Activated CD4-positive, CD25-positive, alpha-beta regulatory T cell (primary cell): ENCODE measurements at places on chromosomes 7 and 10.

DNA sequence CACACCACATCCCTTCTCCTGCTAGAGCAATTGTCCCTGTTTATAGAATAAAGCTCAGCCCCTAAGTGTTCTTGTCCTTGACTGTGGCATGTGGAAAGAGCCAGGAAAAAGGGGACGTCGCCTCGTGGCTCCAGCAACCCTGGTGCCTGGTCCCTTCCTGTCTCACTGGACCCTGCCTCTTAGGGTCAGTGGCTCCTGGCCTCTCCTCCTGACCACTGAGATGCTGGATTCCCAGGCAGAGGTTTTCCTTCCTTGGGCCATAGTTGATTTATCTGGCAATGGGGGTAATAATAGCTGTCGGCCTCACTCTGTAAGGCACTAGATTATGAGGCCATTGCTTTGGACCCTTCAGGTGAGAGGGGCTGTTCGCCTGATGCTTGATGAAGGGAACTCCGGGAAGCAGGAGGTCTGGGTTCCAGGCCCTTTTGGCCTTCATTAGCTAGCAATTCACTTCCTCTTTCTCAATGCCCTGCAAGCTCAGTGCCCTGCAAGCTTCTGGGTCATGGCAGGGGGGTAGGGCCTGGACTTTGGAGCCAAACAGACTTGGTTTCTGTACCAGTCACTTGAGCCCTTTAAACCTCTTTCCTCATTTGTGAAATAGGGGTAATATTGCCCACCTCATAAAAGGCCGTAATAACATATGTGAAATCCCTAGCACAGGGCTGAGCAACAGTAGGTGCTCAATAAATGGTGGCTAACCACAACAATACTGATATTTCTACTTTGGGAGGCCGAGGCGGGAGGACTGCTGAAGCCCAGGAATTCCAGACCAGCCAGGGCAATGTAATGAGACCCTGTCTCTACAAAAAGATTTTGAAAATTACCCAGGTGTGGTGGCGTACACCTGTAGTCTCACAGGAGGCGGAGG, 1.1 kb downstream of the ASL start:
- DNase-seq, result no peak

DNA sequence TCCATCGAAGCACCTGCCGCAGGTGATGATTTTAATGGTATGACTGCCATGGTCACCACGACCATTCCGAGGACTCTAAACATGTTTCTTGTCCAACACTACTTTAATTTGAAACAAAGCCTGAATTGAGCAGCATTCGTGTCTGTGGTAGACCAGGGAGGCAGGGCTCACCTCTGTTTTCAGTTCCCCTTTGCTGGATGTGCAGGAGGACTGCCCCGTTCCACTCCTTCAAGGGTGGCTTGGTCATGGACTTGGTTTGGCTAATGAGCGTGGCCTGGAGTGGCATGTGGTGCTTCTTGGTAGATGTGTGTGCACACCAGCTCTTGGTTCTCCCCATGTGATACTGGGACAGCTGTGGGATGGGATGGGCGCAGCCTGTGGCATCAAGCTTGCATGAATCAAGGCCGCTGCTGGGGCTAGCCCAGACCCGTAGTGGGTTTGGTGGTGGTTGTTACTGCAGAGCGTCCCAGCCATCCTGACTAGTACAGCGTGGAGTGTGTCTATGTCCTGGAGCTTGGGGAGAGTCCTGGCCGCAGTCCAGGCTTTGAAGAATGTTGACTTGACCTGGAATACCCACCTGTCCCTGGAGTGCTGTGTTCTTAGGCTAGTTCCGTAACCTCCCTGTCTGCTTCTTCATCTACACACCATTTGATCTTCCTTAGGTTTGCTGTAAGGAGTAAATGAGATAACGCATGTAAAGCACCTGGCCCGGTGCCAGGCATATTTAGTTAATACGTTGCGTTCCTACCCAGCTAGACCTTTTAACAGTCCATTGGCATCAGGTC, 34.8 kb downstream of the MGMT start:
- DNase-seq, result no peak

- no peak for DNase-seq
Measured at GRCh38 chr10:109846832-109847231, 76.5 kb downstream of the XPNPEP1 start.

- DNase-seq, result no peak
Measured at GRCh38 chr7:42065942-42066341, 171.1 kb downstream of the GLI3 start.

DNA sequence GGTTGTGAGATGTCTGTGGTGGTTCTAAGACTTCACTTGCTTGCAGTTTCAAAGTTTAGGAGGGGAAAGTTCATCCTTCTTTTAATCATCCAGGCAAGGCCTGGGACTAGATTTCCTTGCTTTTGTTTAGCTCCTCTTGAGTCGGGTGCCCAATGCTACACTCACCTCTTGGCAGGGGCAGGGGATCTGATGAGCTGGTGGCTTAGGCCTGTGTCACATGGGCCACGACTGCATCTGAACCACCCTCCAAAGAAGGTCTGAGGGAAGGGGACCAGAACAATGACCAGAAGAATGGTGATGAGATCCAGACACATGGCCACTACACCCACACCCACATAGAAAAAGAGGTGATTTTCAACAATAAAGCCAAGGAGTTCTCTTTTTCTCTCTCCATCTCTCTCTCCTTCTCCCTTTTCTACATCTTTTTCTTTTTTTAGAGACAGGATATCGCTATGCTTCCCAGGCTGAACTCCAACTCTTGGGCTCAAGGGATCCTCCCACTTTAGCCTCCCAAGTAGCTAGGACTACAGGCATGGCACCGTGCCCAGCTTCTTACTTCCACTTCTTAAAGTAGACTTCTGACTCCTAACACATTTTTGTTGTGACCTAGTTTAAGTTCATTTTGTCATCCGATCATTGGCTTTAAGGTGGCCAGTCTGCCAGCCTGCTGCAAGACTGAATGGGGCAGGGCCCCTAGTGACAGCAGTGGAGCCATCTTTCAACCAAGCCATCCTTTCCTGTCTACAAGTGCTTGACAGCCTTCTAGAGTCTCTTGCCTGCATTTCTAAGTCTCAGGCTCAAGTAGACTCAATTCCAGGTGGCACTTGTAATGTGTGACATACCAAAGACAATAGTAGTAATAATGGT, 350.9 kb downstream of the RNLS start:
- no peak for DNase-seq

- DNase-seq, result no peak
Measured at GRCh38 chr10:75703191-75703854, 271.9 kb downstream of the LRMDA start.

GRCh38 chr10:110546077-110546476, 21.4 kb upstream of the SMC3 start:
- DNase-seq, result no peak

DNA sequence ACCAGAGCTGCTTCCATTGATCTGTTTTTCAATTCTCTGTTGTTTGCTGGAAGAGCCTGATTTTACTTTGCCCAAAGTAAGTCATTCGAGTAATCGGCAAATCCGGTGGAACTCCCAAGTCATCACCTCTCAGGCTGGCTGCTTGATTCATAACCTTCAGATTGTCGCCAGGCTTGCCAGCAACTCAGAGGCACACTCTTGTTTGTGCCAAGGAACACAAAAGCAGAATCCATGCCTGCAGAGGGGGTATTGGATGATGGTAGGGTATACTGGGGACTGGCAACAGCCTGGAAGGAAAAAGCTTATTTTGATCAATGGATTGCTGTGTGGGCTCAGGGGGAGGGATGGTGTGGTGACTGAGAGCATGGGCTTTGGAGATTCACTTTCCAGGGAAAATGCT, 542.4 kb downstream of the SORCS3 start:
- no peak for DNase-seq

DNA sequence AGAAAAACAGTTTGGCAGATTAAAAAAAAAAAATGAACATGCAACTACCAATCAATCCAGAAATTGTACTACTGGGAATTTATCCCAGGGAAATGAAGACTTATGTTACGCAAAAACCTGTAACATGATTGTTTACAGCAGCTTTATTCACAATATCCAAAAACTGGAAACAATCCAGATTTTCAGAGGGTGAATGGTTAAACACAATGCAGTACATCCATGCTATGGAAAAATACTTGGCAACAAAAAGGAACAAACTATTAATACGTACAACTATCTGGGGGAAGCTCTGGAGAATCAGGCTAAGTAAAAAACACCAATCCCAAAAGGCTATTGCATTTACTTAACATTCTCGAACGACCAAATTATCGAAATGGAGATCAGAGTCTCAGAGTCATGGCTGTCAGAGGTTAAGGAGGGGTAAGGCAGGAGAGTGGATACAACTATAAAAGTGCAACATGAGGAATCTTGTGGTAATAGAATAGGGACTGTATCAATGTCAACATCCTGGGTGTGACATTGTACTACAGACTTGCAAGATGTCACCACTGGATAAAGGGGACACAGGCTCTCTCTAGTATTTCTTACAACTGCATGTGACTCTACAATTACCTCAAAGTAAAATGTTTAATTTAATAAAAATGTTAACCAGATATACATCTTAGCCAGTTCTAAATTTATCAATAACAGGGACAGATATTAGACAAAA, 21.5 kb upstream of the RUFY2 start:
- no peak for DNase-seq

DNA sequence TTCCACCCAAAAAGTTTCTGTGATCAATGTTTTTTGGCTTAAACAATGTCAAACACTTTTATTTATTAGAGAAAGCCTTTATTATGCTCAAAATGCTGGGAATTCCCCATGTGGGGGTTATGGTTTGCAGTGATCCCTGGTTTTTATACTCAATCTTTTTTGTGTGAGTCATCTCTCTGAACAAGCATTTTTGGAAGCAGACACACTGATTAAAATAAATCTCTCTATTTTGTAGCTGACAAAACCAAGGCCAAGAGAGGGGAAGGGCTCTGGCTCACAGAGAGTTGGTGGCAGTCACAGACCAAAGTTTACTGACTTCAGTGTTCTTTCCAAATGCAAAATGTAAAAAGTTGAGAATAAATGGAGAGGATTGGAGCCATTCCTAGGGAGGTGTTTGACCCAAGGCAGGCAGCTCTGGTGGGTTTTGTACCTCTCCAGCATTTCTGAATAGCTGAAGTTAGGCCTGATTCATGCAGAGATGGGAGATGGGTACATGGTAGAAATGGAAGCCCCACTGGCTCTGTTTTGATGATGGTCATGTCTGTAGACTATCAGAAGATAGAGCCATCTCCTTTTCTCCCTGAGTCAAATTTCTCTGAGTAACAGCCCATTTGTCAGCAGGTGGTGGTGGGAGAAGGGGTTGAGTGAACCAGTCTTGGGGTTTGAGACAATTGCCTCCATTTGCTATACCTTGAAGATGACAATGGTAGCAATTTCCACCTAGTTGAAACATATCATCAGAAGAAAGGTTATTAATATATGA, 45.4 kb upstream of the NAMPT start:
- no peak for DNase-seq

DNA sequence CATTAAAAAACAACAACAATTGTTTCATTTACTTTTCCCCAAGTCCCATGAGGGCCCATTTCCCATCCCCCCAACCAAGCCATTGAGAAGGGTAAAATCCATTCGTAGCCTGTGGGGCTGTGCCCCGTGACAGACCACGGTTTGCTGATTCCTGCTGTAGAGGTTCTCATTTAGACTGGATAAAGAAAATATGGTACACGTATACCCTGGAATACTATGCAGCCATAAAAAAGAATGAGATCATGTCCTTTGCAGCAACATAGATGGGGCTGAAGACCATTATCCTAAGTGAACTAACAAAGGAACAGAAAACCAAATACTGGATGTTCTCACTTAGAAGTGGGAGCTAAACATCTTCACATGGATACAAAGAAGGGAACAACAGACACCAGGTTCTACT, 44.9 kb downstream of the ZNF783 start:
- no peak for DNase-seq

GRCh38 chr10:43322331-43322730, 49.1 kb upstream of the FXYD4 start:
- no peak for DNase-seq

GRCh38 chr7:145169908-145170307, 334.1 kb upstream of the TPK1 start:
- DNase-seq, result no peak

- no peak for DNase-seq
Measured at GRCh38 chr7:99326408-99326782, 697 bp downstream of the ARPC1A start.

DNA sequence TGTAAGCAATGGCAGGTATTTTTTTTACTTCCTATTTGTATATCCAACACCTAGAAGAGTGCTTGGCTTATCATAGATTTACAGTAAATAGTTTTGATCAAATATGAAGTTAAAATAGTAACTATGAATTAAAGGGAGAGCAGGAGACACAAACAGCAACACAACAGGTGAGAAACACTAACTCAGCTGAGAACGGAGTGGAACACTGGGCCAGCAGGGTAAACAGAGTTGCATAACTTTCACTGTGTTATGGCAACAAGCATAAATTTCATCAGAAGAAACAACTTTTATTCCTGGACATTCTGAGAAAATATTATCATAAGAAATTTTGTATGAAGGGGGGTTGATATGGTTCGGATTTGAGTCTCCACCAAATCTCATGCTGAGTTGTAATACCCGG, 52.2 kb upstream of the SMIM30 start:
- no peak for DNase-seq
